Hair follicle dermal papilla cell (primary cell): ENCODE measurements at places on chromosomes 16 and 17. TPM values are rescaled to one million over a fixed set of nuclear protein-coding genes. Genes with fewer than 3 reads are reported as not detected.

Gene PIK3R6
- not detected in 2 replicates for total RNA-seq

Gene RND2
- total RNA-seq = 0.32 and 0.49 TPM in 2 replicates

Gene CBFA2T3
- under 0.01 and 0.16 TPM in 2 replicates for total RNA-seq

Gene ABHD15
- 9.6 and 10.8 TPM in 2 replicates for total RNA-seq

Gene PEX12
- 5.4 and 6.6 TPM in 2 replicates for total RNA-seq

Gene DDX42
- 66.4 and 72.7 TPM in 2 replicates for total RNA-seq

Gene MAPT
- 0.49 and 0.97 TPM in 2 replicates for total RNA-seq

Gene SHBG
- total RNA-seq = 0.36 TPM in 1 of 2 replicates, not detected in the other

Gene SGCA
- total RNA-seq = 1.8 and 2.4 TPM in 2 replicates

Gene TMEM220
- total RNA-seq = 5.2 and 5.4 TPM in 2 replicates

Gene FAM171A2
- total RNA-seq = 3.6 and 4.4 TPM in 2 replicates

Gene MILR1
- 6.5 and 9.8 TPM in 2 replicates for total RNA-seq

Gene ITGAL
- not detected in 2 replicates for total RNA-seq

Gene TMEM114
- total RNA-seq = 0.24 TPM in 1 of 2 replicates, not detected in the other

Gene PITPNM3
- total RNA-seq = 0.61 and 0.97 TPM in 2 replicates

Gene KRT9
- not detected in 2 replicates for total RNA-seq

Gene NXPH3
- 0.49 and 0.85 TPM in 2 replicates for total RNA-seq

Gene CDH5
- total RNA-seq = under 0.01 TPM in 1 of 2 replicates, not detected in the other

Gene LASP1
- 271 and 284 TPM in 2 replicates for total RNA-seq

Gene PDIA2
- not detected in 2 replicates for total RNA-seq

Gene SBK1
- under 0.01 TPM in 1 of 2 replicates, not detected in the other for total RNA-seq

Gene SLC5A2
- total RNA-seq = not detected in 2 replicates

Gene PPP1R1B
- total RNA-seq = not detected in 2 replicates

Gene DNAJC7
- total RNA-seq = 63.1 and 64.8 TPM in 2 replicates

Gene USH1G
- total RNA-seq = not detected in 2 replicates

Gene SYT17
- total RNA-seq = 0.12 and 0.65 TPM in 2 replicates

Gene TRIM16
- 87.1 and 128 TPM in 2 replicates for total RNA-seq

Gene SCNN1B
- not detected in 2 replicates for total RNA-seq

Gene HSPB9
- total RNA-seq = not detected in 2 replicates

Gene TBC1D3E
- not detected in 2 replicates for total RNA-seq

Gene METTL9
- total RNA-seq = 134 and 138 TPM in 2 replicates

Gene CCDC154
- total RNA-seq = under 0.01 and 0.24 TPM in 2 replicates

Gene CPSF4L
- not detected in 2 replicates for total RNA-seq

Gene PIP4K2B
- total RNA-seq = 69.3 and 81.0 TPM in 2 replicates

Gene ZSWIM7
- total RNA-seq = 8.1 and 14.9 TPM in 2 replicates

Gene TNS4
- total RNA-seq = 0.24 and 0.32 TPM in 2 replicates

Gene ABCA10
- 5.0 and 8.4 TPM in 2 replicates for total RNA-seq

Gene GGNBP2
- 58.5 and 67.7 TPM in 2 replicates for total RNA-seq

Gene WNT9B
- total RNA-seq = not detected in 2 replicates

Gene CPNE7
- total RNA-seq = 3.2 and 5.0 TPM in 2 replicates

Gene SCGB1C2
- total RNA-seq = not detected in 2 replicates

Gene PABPN1L
- not detected in 2 replicates for total RNA-seq

Gene EXOC3L1
- not detected in 2 replicates for total RNA-seq

Gene TCAP
- total RNA-seq = 0.36 and 0.49 TPM in 2 replicates

Gene SMIM5
- 0.16 and 0.24 TPM in 2 replicates for total RNA-seq

Gene COG7
- 27.6 and 32.5 TPM in 2 replicates for total RNA-seq

Gene CRHR1
- not detected in 2 replicates for total RNA-seq

Gene AOC3
- under 0.01 TPM in 1 of 2 replicates, not detected in the other for total RNA-seq

Gene MGAT5B
- 2.6 and 4.7 TPM in 2 replicates for total RNA-seq

Gene TRPV3
- 0.73 and 0.81 TPM in 2 replicates for total RNA-seq

Gene ZNF821
- total RNA-seq = 6.0 and 6.9 TPM in 2 replicates

Gene FBF1
- total RNA-seq = 7.8 and 10.7 TPM in 2 replicates

Gene FAM222B
- 6.8 and 7.3 TPM in 2 replicates for total RNA-seq

Gene TTC19
- total RNA-seq = 26.2 and 31.3 TPM in 2 replicates

Gene DNAAF1
- total RNA-seq = 0.49 TPM in 1 of 2 replicates, not detected in the other

Gene ABCA9
- total RNA-seq = 8.0 and 9.9 TPM in 2 replicates

Gene C17orf75
- total RNA-seq = 9.1 and 10.5 TPM in 2 replicates

Gene CNTNAP1
- 38.0 and 51.6 TPM in 2 replicates for total RNA-seq

Gene SSTR5
- total RNA-seq = not detected in 2 replicates
